ENCODE measurements at places on chromosomes 6 and 20.

DNA sequence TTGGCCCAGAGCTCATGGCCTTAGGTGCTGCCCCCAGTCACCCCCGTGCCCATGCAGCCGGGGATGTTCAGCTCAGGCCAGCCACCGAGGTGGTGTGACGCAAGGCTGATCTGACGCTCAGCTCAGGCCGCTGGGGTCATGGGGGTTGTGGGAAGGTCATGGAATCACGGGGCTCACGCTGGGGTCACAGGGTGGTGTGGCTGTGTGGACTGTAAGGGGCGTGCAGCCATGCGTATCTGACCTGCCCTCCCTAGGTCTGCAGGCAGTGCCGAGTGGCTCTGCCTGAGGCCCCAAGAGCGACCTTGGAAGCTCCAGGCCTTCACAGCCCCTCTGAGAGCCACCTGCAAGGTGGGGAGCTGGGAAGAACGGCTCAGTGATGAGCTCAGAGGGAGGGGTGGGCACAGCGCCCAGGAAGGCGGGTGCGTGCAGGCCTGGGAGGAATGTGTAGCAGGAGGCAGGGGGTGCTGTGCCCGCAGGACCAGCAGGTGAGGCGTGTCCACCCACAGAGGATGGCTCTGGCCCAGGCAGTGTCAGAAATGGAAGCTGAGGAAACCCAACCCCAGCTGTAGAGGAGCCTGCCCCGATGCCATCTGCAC is 27.8 kb downstream of the CHRNA4 start:
- no peak for DNase-seq

- DNase-seq = no peak
Measured at GRCh38 chr6:360764-361373, 30.7 kb upstream of the IRF4 start.

- peak; percentile 21 for DNase-seq
Measured at GRCh38 chr6:136318676-136319075, 29.0 kb upstream of the BCLAF1 start.

GRCh38 chr20:38872491-38873049 is 53.6 kb upstream of the FAM83D start:
- DNase-seq = no peak

- no peak for DNase-seq
Measured at GRCh38 chr20:24752612-24753011, 196.5 kb upstream of the CST7 start.

GRCh38 chr20:46040902-46041535 is 12.0 kb downstream of the SLC12A5 start:
- peak; percentile 31 for DNase-seq

DNA sequence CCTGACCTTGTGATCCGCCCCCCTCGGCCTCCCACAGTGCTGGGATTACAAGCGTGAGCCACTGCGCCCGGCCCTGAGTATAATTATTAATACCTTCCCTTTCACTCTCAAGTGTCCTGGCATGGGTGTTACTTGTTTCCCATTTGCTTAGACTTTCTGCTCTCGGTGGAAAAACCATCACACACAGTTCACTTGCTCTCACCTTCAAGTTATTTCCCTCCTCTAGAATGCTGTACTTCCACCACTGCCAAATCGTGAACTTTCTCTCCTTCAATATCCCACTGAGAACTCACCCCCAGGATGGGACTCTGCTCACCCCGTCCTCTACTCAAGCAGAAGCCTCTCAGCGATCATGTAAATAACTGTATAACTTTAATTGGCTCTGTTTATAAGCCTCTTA is 4.6 kb upstream of the HIVEP1 start:
- no peak for DNase-seq

GRCh38 chr6:83873869-83874268 is 14.4 kb downstream of the CYB5R4 start:
- DNase-seq = no peak

DNA sequence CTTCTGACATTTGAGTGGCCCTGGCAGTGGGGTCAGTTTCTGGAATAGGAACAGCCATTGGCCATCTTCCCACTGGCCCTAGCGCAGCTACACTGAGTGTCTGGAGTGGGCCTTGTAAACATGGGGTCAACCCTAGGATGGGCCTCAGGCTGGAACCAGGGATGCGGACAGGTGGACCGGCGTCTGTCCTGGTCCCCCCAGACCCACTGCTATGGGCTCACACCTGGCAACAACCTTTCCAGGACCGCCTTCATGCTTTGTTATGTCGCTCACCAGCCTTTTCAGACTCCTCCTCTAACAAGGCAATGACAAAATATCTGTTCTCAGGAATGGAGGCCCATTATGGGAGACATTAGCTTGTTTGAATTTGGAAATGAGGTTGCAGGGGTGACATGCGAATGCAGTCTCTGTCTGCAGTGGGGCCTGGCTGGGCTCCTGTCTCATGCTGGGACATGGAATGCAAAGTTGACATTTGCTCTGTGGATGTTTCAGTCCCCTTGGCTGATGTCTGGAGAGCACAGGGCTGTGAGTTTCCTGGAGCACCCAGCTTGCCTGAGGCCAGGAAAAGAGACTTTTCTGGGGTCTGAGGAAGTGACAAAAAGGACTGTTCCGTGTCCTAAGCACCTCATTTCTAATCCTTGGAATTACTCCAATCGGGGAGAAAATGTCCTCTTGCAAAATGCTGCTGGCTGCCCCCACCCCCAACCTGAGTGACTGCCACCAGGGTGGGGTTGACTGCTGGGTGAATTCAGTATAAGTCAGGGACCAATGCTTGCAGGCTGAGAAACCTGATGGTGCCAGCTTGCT is 98.7 kb upstream of the PMEPA1 start:
- DNase-seq = no peak

DNA sequence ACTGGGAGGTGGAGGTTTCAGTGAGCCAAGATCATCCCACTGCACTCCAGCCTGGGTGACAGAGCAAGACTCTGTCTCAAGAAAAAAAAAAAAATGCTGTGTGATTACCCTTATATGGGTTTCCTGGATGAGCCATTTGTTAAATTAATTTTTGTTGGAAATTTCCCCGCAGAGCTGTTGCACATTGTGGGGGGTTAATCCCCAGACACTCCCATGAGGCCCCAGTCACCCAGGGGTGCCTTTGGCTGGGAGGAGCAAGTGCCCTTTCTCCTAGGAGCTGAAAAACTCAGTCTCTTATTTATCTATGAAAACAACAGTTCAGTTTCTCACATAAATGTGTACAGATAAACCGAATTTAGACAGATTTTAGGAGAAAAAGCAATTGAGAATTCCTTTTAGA is 4.7 kb upstream of the DEFB132 start:
- no peak for DNase-seq

DNA sequence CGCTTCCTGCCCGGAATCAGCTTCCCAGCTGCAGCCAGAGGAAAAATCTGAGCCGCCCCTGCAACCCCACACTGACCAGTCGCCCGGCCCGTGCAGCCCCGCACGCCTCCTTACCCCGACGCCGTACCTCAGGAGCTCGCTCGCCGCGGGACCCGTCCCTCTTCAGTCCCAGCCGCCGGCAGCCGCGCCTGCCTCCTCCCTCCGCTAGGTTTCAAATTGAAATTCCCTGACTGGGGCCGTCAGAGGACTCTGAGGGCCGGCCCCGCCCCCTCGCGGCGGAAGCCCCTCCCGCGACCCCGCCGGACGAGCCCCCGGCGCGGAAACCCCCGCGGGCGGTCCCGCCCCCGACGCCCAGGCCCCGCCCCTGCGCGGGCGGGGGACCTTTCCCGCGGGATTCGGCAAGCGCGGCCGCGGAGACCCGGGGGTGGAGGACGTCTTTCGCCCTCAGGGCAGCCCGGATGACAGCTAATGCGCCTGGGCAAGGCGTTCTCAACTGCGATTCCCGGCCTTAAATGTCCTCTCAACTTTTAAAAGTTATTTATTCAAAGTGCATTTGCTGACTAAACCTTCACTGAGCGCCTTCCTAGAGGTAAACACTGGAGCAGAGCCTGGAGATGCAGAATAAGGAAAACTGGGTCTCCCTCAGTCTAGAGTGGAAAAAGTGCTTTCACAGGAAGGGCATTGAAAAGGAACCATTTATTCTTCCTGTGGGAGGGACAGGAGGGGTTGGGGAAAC is at the start of gene EPB41L2:
EPB41L2 (minus strand) TSS at position 218 of the 736 bp plus-strand sequence. CDS start 106,760 bp downstream, outside the sequence.
- peak; percentile 92 for DNase-seq

DNA sequence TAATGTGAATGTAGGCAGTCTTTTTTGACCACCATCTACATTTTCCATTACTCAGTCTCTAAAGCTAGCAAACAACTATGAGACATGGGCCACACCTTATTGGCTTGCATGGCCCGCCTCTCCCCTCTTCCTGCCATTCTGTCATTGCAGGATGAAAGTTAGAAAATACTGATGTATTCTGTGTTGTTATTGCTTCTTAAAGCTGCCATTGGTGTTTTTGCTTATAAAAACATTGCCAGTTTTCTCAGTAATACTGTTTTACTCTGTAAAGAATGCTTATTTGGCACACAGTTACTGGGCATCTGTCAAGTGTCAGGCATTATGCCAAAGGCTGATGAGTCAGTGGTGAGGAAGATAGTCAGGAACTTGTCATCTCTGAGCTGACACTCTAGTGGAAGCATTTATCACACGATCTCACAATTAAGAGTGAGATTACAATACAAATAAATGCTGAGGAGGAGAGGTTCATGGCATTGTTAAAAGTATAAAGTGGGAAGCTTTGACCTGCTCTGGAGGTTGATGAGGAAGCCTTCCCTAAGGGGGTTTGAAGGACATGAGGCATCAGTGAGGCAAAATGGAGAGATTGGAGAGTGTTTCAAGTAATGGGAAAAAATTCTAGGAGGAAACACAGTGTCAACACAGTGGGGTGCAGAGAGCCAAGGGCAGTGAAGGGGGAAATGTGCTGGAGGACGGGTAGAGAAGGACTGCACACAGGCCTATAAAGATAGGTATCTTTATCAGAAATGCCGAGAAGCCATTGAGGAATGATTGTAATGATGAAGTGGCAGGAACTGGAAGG is 14.7 kb downstream of the KLHL32 start:
- peak; percentile 42 for DNase-seq

GRCh38 chr20:56575157-56575556 is 42.1 kb downstream of the FAM209B start:
- no peak for DNase-seq

- no peak for DNase-seq
Measured at GRCh38 chr6:79146421-79146820, 68.4 kb upstream of the PHIP start.

DNA sequence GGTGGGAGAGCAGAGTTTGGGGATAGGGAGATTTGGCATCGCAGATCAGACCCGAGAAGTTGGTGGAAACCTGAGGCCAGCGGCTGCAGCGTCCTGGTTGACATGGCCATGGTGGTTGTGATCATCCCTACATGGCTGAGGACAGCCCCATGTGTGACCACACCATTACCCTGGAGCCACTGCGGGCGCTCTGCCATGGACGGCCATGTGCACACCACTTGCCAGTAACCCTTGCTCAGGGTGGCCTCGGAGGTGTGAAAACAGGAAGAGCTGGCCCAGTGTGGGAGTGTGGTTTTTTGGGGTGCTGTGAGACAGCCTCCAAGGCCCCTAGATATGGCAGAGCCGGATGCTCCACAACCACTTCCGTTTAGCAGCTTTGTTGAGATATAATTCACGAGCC is 64.4 kb downstream of the TMEM242 start:
- no peak for DNase-seq

- peak; percentile 63 for DNase-seq
Measured at GRCh38 chr6:27545271-27546046, 72.6 kb upstream of the ZNF184 start.

GRCh38 chr6:159720708-159721107 is 6.6 kb upstream of the WTAP start:
- DNase-seq = no peak

DNA sequence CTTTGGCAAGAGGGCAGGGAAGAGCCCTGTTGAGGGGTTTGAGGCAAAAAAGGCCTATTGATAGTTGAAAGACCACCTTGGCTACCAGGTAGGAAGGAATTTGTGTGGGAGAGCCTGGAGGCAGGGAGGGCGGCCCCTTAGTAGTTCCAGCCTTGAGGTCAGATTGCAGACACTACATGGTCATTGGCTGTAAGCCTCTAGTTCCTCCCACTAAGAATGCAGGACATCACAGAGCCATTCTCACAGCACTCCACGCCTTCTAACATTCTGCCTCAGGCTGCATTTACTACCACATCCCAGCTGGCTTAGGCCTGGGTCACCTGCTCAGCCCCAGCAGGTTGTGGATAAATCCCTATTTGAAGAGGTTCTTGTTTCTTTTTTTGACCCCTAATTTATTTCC is 91.0 kb upstream of the SNX9 start:
- no peak for DNase-seq

GRCh38 chr6:38155621-38156204 is 336.2 kb downstream of the ZFAND3 start:
- no peak for DNase-seq

GRCh38 chr6:129251669-129252376 is 368.9 kb downstream of the LAMA2 start:
- DNase-seq = peak; percentile 70

- no peak for DNase-seq
Measured at GRCh38 chr6:106764353-106764980, 135.1 kb downstream of the QRSL1 start.

GRCh38 chr6:121651420-121651819 is 216.0 kb downstream of the GJA1 start:
- DNase-seq = no peak

DNA sequence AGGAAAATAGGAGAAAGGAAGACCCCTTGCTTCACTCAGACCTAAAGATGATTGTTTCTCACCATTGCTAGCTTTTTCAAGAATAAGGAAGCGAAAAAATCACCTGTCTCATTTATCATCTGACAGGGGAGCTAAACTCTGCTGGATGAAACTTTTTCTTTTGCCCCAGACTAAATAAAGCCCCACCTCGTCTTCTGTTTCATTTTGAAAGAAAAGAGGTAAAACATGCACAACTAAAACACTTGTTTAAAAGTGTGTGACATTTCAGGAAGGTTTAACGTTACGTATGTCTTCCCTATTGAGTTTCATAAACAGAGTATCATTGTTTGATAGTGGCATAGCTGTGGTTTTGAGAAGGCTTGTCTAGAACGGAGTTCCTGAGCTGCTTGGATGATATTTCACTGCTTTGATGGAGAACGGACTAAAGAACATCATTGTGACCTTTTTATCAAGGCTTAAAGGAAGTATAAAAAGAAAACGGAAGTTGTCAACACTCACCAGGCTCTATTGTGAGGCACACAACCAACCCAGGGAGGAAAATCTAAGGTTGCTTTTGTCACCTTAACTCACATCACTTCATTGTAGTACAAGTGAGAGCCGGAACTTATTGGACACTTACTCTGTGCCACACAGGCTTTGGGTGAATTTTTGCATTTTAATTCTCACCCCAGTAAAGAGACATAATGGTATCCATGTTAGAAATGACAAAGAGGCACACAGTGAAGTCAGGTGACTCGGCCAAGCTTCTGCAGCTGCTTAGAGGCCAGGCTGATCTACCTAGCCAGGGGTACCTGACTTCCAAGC is 29.5 kb downstream of the TSHZ2 start:
- DNase-seq = no peak

- peak; percentile 73 for DNase-seq
Measured at GRCh38 chr6:161444464-161444863, 170.6 kb upstream of the AGPAT4 start.

GRCh38 chr6:138331444-138331843 is 46.3 kb upstream of the SMIM28 start:
- no peak for DNase-seq
